Cerebellar cortex (tissue), 1 donor: ENCODE measurements at places on chromosomes 3 and 15.

DNA sequence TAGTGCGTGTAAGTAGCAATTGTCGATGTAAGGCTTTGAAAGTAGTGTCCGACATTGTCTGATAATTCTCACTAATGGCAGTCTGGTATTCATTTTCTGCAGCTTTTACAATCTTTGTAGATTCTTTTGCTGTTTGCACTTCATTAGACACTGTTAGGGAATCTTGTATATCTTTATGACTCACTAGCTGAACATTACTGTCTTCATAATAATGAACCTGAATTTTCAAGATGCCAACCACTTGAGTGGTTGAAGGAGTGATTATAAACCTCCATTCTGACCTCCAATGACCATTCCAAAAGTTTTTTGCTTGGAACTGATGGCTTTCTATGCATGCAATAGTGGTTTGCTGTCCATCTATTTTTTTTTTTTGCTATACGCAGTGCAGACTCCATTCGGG is 76.4 kb upstream of the MFGE8 start:
- no peak for DNase-seq

GRCh38 chr3:122681284-122681973 is 790 bp downstream of the PARP14 start:
- no peak for DNase-seq

DNA sequence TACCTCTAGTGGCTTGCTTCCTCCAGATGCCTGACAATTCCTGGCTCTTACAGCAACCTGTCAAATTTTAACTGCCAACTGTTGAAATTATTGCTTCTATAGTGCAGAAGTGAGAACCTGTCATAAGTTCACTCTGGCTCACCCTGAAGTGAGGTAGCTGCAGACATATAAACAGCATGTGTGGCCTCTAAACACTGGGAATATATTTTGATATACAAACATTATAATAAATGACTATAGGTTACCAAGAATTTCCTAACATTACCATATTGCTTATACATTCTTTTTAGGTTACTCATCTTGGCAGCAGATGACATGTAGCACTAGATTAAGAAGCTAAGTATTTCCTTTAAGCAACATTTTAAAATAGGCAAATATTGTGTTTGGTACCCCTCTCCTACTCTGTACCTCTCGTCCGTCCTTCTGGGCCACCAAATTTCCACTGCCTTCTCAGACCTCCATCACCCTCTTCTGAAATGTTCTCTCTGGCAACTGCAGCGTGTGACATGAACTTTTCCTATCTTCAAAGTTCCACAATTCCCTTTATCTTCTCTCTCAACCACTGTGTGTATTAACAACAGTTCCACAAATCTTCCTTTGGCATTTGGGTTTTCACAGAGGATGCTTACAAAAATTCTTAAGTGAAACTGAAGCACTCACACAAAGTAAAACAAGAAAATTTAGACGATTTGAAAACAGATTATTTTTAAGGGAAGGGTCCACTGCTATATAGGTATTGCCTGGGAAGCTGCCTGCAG is 15.3 kb upstream of the XXYLT1 start:
- no peak for DNase-seq

- DNase-seq = no peak
Observed at GRCh38 chr15:37586976-37587375, 347.5 kb upstream of the TMCO5A start.

GRCh38 chr3:52019352-52020080 is 23.8 kb upstream of the RPL29 start:
- DNase-seq = no peak

GRCh38 chr3:1117843-1118473 is 25.1 kb downstream of the CNTN6 start:
- no peak for DNase-seq

DNA sequence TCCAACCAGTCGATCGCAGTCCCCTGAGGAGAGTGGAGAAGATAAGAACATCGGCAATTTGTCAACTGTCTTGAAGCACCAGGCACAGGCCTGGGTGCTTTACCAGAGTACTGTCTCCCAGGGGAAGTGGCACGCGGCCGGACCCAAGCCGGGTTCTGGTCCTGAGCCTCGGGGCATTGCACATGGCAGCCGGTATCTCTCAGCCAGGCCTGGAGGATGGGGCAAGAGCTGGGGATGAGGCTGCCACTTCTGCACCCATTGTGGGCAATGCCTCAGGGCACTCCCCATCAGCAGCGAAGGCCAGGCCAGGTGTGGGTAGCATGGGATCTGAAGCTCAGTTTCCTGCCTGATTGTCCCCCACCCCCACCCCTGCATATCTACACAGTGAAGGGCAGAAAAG is 77.5 kb downstream of the ADCY5 start:
- no peak for DNase-seq

- no peak for DNase-seq
Observed at GRCh38 chr15:91609231-91609630, 244.3 kb upstream of the SLCO3A1 start.

- DNase-seq = no peak
Observed at GRCh38 chr15:28107111-28107903, 8.2 kb upstream of the OCA2 start.

GRCh38 chr3:104269771-104270170 is 1096.9 kb upstream of the ALCAM start:
- DNase-seq = no peak

- no peak for DNase-seq
Observed at GRCh38 chr15:26376243-26376642, 396.6 kb downstream of the GABRB3 start.

DNA sequence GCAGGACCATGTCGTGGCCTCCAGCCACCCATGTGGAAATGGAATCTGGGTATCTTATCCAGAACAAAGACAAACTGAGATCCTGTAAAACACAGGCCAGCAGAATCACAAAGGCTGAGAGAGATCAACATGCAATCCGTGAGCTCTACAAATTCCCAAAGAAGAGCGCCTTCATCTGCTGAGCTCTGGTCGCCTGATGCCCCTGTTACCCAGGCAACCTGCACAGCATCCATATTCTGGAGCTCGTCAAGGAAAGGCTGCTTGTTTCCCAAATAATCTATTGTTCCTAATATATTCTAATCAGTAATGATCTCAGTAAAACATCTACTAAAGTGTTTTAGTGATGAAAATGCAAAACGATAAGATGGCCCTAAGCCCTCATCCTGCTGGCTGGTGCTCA is 133.6 kb downstream of the OCA2 start:
- no peak for DNase-seq

- DNase-seq = peak; percentile 21
Observed at GRCh38 chr3:49378249-49378895, 20.2 kb upstream of the GPX1 start.

GRCh38 chr15:96285729-96286254 is 44.7 kb upstream of the NR2F2 start:
- no peak for DNase-seq

- DNase-seq = no peak
Observed at GRCh38 chr15:62063825-62064635, 2.7 kb upstream of the C2CD4A start.
